RPMI7951 (cell line): ENCODE measurements at places on chromosomes 6 and 20. TPM values are rescaled to one million over a fixed set of nuclear protein-coding genes. Genes with fewer than 3 reads are reported as not detected.

Gene LY86
- not detected in 2 replicates for total RNA-seq

Gene NKX2-2
- total RNA-seq = 0.20 TPM in 1 of 2 replicates, not detected in the other

Gene HM13
- 176 and 179 TPM in 2 replicates for total RNA-seq

Gene MYMX
- total RNA-seq = not detected in 2 replicates

DNA sequence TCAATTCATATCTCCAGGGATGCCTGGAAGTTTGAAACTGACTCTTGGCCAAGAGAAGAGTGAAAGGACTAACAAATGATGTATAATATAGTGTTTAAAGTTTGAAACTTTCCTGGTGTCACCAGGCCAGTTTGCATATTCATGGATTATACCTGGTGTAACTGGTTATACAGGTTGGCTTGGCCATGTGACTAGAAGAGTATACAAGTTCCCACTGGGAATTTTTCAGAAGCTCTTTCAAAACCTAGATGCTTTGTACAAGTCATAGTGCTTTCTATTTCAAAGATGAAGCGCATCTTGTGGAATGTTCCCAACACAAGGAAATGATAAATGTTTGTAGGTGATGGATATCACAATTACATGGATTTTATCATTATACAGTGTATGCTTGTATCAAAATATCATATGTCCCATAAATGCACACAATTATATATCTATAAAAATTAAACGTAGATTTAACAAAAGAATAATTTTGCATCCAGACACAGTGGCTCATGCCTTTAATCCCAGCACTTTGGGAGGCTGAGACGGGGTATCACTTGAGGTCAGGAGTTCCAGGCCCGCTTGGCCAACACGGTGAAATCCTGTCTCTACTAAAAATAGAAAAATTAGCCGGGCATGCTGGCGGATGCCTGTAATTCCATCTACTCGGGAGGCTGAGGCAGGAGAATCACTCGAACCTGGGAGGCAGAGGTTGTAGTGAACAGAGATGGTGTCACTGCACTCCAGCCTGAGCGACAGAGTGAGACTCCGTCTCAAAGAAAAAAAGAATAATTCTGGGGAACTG, 1420.2 kb downstream of the GRIK2 start:
- DNase-seq = no peak

DNA sequence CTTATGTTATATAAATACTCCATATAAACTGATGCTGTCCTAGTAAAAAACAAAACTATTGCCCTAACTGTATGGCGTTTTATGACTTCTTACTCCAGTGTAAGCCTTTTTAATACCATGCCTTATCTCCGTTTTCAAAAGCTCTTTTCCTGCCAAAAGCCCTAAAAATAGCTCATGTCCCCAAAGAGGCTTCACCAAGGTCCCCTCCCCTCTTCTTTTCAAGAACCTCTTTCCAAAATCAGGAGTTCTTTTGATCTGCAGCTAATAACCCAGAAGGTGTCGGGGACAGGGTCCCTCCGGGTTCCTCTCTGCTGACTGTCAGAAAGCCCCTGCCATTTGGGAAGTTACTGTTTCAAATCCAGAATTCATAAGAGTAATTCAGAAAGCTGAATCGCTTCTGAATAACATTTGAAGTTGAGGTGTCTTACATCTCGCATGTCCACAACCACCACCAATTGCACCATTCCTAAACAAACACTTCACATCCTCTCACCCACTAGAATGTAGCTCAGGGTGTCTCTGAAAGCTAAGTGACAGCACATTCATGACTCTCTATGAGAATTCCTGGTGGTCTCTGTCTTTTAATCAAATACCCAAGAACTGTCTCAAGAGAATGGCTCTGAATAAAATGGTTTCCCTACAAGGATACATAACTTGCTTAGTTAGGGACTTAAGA, 13.3 kb downstream of the TASP1 start:
- no peak for DNase-seq

GRCh38 chr6:134564705-134565104, 246.8 kb upstream of the SGK1 start:
- no peak for DNase-seq

DNA sequence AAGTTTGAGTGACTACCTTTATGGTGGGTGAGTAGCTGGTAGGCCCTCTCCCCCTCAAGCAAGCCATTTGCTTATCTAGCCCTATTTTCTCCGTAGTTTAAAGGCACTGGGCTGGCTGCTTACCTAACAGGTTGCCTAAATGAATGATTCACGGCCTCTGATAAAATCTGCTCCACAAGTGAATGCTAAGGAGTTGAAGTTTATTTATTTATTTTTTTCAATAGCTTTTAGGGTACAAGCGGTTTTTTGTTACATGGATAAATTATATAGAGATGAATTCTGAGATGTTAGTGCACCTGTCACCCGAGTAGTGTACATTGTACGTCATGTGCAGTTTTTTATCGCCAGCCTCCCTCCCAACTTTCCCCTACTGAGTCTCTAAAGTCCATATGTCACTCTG, 8.3 kb upstream of the CDH26 start:
- DNase-seq = no peak

DNA sequence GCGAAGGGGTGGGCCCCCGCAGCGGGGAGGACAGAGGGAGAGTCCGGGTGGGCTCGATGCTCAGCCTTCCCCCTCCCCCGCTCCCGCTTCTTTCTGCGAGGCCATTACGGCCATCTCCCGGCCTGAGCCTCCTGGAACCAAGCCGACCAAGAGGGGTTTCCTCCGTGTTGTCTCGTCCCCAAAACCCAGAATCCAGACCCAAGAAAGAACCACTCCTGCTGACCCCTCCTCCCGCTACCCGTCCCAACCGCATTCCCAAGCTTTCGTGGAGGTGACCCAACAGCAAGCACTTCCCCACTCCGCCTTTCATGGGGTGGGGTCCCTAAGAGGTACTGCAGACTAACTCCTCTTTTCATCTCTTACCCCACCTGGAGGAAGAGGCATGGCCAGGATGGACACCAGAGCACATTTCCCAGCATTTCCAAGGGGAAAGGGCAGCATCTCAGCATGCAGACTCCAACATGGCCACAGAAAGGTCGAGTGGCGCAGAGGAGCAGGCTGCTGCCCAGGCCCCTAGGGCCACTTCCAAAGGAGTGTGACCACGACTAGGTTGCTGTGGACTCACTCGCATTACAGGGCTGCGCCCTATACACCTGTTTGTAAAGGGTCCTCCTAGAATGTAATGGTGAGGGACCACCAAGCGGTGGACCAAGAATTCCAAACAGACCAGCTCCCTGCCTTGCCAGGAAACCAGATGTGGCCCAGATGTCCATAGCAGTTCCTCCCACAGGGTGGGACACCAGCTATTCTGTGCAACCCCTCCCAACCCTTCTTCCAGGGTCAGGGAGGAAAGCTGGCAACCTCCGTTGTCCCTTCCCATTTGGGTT, 53.4 kb downstream of the MRPL14 start:
- DNase-seq = peak; percentile 69

- DNase-seq = no peak
Measured at GRCh38 chr6:34585108-34585507, 29.0 kb upstream of the SPDEF start.

DNA sequence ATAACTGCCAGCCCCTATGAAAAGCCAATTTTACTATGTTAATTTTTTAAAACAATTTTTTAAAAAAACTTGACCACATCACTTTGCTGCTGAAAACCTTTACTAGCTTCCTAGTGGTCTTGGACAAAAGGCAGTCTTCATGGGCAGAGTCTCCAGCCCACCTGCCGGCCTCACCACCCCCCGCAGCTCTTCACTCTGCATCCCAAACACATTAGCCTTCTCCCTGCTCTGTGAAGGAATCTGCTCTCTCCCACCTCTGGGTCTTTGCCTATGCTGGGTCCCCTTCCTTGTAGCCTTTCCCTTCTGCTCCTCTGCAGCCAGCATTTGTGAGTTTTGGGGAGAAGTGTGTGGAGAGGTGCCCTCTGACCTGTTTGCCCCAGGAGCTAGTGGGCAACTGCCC, 170.7 kb upstream of the MLN start:
- DNase-seq = no peak

DNA sequence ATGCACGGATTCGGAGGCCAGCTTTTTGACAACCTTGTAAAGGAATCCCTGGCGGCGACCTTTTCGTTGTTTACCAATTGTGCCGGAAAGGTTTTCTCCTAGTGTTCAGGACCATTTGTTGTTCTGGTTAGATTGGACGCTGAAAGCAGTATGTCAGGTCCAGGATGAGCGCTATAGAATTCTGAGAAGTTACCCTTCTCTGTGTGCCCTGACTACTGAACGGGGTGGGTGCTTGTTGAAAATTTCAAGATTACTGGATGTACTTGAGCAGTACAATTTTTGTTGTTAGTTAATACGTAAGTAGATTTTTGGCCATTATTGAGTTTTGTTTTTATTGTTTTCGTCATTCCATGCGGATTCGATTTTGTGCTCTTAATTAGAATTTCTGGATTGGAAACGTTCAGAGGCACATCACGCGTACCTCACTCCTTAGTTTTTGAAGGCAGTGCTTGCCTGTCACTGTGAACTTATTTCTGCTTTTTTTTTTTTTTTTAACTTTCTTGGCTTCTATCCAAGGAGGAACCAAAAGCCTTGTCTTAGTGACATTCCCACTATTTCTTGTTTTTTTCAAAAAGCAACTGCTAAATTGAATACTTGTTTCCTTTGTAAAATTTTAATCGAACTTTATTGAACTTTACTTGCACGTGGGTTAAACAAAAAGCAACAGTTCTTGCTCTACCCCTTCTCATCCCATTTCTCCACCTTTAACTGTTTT, 898 bp downstream of the XRN2 start:
- peak; percentile 31 for DNase-seq

GRCh38 chr20:10800288-10800687, 126.5 kb upstream of the JAG1 start:
- DNase-seq = no peak

- DNase-seq = no peak
Measured at GRCh38 chr6:42427871-42428270, 23.9 kb downstream of the TRERF1 start.

DNA sequence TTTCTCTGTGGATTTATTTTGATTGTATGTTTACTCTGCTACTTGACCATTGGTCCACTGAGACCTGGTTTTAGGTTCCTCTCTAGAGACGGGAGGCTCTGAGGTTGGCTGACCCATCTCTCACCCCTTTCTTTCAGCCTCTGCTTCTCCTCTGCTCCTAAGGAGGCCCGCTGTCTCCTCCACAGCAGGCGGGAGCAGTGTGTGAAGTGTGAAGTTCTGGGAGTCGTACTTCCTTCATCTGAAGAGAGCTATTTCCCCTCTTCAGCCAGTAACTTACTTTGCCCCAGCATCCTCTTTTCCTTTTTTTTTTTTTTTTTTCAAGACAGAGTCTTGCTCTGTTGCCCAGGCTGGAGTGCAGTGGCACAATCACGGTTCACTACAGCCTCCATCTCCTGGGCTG, 21.1 kb downstream of the PDRG1 start:
- no peak for DNase-seq

DNA sequence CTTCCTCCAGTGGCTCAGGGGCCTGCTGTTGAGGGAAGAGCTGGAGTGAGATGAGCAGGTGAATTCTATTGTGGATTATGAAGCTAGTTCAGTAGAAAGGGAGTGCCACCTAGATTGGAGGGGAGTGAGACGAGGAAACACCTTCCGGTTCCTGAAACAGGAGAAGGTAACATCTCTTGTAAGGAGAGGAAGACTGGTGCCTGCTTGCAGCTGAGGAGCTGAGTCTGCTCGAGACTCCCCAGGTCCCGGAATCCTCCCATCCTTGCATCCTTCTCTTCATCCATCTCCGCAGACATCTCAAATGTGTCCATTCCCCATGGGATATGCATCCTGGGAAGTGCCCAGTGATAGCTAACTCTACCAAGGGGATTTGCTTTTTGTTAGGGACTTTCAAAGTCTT, 242.9 kb upstream of the ZFP64 start:
- no peak for DNase-seq

- no peak for DNase-seq
Measured at GRCh38 chr20:22579711-22580697, 4.4 kb downstream of the FOXA2 start.

- peak; percentile 56 for DNase-seq
Measured at GRCh38 chr20:62717933-62718332, 9.3 kb downstream of the NTSR1 start.

DNA sequence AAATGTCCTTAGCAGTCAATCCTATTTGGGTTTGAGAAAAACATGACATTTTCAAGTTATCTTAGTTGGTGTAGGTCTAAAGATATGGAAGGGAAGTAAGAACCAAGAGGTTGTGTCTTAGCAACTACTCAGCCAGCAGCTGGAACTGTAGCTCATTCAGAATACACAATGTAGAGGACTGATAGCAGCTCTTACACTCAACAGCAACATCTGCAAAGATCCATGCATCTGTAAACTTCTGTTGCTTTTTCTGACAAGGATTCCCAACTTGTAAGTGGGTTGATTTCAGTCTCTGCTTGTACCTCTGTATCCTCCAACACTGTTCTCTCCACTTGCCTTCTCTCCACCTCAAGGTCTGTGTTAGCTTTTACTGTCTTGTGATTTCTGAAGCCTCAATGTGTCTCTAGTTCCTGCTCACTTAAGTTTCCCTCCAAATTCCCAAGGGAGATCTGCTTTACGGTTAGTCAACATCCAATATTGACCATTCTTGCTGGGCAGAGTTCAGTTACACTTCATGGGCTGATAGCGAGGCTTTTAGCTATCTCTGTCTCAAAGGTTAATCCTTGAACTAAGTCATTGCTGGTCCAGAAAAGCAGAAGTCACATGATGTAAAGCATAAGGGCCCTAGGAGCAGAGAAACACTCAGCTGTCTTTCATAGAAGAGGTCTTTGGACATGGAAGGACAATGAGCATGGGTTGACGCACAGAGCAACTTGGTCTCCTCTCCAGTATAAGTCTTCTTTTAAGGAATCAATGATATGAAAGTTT, 71.6 kb upstream of the LGSN start:
- DNase-seq = no peak

DNA sequence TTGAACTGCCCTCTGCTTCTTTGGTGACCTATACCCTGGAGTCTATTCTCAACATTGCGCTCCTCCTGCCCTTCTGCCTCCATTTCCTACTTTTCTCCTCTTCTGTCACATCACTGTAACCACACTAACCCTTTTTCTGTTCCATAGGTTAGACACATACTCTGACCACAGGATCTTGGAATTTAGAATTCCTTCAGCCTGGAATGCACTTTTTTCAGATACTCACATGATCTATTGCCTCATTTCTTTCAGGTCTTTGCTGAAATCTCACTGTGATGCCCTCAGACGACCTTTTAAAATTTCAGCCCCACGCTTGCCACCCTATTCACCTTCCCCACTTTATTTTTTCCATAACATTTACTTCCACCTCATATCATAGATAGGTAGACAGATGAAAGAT, 5.1 kb downstream of the VNN1 start:
- no peak for DNase-seq

DNA sequence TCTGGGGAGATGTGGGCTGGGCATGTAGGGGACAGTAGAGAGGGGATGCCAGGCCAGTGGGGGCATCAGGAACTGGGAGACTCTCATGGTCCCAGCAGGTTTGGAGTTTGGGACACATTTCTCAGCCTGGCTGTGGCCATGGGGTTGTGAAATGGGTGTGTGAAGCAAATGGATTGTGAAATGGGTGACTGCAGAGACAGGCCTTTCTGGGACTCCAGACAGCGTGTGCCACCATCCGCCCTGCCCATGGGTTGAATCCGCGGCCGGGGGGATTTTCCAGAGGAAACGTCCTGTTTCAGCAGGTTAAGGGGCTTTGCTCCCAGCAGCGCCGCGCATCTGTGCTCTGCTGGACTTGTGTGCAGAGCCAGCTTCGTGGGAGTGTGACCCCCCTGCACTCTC, 3.7 kb upstream of the PMEPA1 start:
- DNase-seq = no peak
